ENCODE measurements at places on chromosomes 2 and 18. TPM values are rescaled to one million over a fixed set of nuclear protein-coding genes. Genes with fewer than 3 reads are reported as not detected.

SELENOI gene
- 22.0 TPM for total RNA-seq

DNA sequence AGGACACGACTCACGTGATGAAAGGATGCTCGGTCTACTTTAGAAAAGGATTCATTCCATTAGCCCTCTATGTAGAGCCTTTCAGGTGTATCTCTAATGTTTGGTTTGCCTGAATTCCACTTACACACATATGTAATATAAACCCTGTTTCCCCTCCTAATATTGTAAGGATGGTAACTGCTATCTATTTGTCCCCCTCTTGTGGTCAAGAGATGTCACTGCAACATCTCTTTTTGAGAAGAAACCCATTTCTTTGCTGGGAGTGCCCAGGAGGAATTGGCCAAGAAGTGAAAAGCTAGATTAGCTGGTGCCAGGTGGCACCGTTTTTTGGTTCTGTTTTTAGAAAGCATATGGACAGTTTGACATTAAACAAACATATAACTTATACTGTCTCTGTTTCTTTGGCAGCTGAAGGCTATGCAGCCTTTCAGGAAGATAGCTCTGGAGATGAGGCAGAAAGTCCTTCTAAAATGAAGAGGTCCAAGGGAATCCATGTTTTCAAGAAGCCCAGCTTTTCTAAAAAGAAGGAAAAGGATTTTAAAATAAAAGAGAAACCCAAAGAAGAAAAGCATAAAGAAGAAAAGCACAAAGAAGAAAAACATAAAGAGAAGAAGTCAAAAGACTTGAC, 41.2 kb downstream of the RALBP1 start:
- peak; percentile 79 for DNase-seq

IMP4 gene
- total RNA-seq: 207 TPM

GRCh38 chr18:35157181-35157580, 83.7 kb upstream of the ZNF397 start:
- no peak for DNase-seq

DNA sequence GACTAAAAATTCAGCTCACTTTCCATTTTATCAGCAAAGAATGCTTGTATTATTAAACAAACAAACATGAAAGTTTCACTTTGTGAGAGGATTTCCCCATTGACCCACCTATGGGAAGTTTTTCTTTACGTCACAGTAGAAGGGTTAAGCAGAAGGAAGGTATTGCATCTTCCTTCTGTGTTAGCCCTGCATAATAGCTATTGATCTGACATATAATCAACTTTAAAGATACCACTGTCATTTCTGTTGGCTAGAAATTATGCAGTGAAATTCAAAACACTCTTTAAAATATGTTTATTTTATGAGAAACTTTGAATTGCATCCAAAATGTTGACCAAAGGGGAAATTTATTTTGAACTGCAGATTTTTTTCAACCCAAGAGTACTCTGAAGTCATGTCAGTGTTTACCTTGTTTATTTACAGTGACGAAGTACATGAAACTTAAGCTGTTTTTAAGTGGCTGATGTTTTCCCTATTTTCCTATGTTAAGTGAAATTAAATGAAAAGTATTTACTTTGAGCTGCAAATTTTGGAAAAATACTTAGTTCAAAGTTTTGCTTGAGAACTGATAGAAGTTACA, 566.4 kb downstream of the ZEB2 start:
- DNase-seq: peak; percentile 32

GRCh38 chr2:232626584-232626983, 6.8 kb upstream of the EFHD1 start:
- DNase-seq: no peak

Measured in PC-3 (cell line).